ENCODE measurements at places on chromosomes 7 and 10.

GRCh38 chr7:2675256-2675764 is 12.7 kb upstream of the AMZ1 start:
- DNase-seq = no peak

DNA sequence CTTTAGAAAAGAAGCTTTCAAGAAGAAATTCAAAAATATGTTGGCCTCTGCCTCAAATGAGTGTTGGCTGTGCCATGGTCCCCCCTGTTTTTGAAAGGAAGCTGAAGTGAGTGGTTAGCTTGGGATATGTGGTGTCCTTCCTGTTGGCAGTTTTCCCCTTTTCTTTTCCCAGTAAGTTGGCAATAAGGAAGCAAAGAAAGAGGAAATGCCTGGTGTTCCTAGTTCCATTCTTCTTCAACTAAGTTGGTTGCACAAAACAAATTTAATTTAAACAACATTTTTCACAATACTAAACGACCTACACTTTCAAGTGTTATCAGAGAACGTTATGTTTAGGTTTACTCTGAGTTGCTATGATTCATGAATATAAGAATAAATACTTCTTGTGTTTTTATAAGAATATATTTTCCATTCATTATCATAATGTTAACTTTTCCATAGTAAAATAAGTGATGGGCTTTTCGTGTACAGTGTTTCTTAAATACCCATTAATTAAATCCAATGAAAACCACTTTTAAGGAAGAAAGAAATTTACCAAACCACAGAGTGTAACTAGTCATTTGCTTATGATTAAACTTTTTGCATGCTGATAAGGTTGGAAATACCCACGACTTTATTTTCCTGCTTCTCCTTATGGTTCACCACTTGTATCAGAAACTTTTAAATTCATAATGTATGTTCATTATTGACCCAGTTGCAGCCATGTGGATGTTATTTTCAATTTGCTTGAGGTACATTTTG is 7.7 kb downstream of the HDAC9 start:
- DNase-seq = no peak

- DNase-seq = no peak
These were observed 11.3 kb upstream of the SMO start for GRCh38 chr7:129176916-129177710.

DNA sequence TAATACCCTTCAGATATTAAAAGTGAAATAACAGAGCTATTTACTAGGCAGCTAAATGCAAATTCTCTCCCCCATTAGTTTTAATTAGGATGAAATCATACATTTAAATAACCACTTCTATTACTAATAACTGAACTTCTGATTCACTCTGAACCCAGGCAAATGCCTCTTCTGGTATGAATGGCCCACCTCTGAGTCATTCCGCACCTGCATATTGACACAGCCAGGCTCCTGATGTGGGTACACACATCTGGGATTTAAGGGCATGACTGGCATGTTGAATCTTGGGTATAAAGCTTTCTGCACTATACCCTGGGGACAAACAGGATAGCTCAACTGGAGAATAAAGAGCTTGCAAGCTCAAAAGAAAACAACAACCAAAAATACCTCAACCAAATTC is 140.9 kb downstream of the AUTS2 start:
- no peak for DNase-seq

DNA sequence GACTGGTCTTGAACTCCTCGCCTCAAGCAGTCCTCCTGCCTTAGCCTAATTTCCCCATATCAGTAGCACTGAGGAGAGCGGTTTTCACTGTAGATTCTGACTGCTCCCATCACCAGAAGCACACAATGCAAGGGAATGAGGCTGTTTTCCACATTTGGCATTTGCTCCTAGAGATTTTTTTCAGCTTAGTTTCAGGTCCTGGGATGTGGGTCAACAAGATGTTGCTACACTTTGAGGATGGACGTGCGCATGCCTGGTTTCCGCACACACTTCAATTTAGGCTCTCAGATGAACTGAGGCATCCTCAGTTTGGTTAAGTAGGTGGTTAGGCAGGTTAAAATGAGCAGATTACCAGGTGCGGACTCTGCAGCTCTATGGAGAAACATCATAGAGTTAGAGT is 287.1 kb upstream of the LYZL1 start:
- no peak for DNase-seq

- DNase-seq = no peak
These were observed 100.3 kb downstream of the FAS start for GRCh38 chr10:89090756-89091445.

DNA sequence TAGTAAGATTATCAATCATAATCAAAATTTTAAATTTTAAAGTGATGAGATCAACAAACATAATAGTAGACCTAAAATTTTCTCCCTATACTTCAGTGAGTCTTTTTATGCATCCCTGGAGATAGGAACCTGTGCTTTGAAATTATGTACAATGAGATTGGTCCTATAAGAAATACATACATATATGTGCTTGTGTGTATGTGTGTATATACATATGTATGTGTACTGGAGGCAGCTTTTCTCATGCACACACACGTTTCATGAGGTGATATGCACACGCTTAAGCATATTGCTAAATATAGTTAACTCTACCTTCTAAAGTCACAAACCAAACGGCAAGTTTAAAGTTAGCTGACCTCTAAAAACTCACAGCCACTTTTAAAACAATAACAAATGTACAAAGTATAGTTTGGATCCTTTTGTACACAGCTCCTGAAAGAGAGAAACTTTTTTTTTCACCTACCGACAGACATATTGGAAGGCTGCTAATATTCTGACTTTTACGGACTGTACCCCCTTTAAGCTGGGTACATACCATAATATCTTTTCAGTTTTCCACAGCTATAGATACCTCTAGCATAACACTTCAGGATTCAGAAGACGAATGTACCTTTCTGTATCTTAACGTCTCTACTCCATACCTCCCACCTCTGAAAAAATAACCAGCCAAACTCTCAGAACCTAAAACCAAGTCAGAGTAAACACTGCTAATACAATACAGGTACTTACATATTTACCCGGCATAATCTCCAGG is 3.3 kb downstream of the ITGB1 start:
- DNase-seq = no peak

GRCh38 chr10:76350583-76350982 is 919.2 kb downstream of the LRMDA start:
- peak; percentile 22 for DNase-seq

DNA sequence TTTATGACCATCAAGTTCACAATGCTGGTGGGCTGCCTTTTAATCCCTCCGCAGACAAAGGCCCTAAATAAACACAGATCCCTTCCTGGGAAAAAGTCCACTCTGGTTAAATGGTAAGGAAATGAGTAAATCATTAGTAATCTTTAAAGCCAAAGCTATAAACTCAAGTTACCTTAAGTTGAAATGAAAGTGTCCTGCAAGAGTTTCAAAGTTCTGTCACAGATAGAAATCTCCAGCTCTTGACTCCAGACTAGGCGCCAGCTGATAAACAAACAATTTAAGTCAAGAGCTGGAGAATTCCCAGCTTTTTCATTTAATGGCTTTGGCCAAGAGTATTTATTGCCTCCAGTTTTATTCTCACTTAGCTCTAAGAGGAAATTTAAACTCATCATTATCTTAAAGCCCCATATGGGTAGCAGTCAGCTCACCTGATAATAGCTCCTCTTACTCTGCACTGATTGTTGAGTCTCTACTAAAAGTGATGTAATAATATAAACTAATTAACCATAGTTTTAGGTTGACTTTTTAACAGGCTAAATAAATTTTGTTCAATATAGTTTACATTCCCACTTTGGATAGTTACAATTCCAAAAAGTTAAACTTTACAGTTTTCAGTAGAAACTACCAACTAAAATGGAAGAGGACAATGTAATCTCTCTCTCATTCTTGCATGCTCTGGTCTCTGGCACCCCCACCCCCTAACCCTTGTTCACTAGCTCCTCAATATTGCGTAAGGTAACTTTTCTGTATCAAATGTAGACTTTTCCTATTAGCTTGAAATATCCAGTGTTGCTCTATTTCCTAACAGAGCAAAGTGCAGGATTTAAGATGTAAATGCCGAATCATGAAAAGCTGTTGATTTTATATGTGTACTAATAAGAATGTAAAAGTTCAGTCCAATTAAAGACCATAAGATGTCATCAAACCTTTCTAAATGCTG is 56.1 kb downstream of the HIBADH start:
- no peak for DNase-seq

- peak; percentile 62 for DNase-seq
These were observed 167.9 kb upstream of the PRSS1 start for GRCh38 chr7:142581341-142581740.

- no peak for DNase-seq
These were observed 1.2 kb downstream of the AGFG2 start for GRCh38 chr7:100540073-100540723.

Data from MCF 10A (cell line).